ENCODE measurements at places on chromosomes 5 and 9.

DNA sequence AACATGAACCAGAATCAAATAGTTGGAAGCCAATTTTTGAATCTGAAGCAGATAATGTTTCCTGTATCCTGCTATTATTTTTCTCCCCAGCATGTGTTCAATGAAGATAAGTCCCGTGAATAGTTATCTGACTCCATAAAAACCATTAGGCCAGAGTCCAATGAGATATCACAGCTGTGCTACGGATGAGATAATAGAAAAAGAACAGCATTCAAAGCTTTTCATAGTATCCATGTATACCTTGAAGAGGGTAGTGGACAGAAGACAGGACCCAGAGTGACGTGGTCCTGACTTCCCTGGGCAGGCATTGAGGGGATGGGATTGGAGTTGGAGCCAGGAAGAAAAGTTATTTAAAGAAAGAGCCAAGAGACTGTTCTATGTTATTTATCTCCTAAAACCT is 50.7 kb upstream of the C6 start:
- no peak for DNase-seq

GRCh38 chr9:115133649-115134048 is 15.7 kb upstream of the TNC start:
- no peak for DNase-seq

DNA sequence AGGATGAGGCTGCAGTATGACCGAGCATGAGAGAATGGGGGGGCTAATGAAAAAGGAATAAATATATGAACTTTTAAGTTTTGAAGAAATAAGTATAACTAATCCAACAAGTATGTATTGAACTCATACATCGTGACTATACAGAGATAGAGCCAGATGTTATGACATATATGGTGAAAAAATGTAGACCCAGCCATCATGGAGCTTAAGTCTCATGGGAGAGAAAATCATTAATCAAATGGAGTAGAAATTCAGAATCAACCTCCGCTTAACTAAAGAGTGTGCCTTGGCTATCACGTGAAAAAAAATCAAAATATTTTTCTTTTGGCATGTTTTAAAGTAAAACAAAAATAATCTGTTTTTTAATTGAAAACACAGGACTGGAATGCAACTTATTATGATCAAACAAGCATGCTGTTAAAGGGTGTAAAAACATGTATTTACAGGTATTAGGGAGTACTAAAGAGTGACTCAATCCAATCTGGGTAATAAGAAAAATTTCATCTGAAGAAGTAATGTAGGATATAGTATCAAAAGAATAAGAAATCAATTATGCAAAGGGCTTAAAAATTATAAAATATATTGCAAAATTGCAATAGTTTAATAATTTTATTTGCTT is 868.5 kb upstream of the NUDT12 start:
- no peak for DNase-seq

DNA sequence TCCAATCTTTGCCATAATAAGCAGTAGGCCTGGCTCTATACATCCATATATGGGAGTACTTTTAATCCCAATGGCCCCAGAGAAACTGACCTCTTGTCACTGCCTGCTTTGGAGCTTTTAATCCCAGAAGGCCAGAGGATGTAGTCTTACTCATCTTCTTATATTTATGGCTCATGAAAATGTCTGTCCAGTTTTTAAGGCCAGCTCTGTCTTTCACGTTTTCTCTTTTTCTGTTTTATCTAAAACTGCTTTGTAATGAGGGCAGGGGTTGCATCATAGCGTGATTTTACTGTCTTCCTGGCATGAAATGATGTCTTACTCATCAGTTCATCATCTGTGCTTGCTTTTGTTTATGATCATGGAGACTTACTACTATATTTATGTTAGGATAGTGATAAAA is 1094.9 kb downstream of the MAT2B start:
- DNase-seq, result no peak

DNA sequence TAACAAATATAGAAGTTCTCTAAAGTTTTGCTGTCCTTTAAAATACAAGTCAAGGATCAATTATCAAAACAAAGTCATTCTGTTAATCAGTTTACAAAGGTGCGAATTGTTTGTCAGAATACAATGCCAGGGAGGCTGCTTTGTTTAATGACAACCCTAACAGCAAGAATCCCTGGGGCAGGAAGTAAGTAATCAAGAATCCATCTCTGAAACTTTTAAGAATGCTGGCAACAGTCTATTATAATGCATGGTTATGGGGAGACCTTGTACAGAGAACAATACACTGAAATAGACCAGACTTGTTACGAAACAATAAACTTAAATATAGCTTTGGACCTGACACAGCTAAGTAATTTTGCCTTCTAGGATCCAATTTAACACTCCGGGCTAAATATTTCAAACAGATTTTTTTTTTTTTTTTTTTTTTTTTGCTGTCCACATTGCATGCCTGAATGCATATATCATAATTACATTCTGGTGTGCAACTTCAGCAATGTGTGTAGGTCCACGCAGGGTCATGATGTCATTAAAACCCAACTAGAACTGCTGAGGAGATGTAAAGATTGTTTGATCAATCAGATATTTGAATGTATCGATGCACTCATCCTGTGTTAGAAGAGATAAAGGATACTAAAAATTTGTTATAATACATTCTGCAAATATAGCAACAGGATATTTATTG is 421.3 kb downstream of the CETN3 start:
- no peak for DNase-seq

DNA sequence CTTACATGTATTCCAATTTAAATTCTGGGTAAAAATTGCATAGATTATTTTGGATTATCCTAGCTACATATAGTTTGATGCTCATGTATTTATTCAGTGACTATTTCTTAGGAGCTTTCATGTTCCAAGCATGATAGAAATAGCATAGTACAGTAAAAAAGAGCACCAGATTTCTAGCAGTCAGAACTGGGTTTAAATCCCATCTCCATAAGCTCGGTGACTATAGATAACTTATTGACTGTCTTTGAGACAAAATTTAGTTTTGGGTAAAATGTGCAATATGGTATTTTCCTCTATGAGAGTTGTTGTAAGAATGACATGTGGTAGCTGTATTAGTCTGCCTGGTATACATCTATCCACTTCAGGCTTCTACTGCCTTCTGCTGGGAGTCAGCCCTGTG is 889.6 kb downstream of the DTWD2 start:
- DNase-seq, result no peak

DNA sequence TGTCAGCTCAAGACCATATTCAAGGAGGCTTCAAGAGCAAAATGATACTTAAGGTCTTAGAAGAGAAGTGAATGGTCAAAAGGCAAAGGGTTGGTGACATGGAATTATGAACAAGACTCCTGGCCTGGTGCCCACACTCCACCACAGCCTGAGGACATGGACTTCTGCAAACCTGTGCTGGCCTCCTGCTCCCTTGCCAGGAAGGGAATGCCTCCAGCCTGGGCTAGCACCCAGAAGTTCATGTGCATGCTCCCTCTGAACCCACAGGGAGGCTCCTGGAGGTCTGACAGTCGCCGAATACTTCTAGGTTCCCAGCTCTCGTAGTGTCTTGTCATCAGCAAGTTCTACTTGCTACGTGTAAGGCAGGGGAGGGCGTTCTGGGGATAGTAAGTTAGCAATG is 156.7 kb downstream of the FSTL4 start:
- no peak for DNase-seq

GRCh38 chr5:2538169-2538568 is 213.3 kb downstream of the IRX2 start:
- DNase-seq, result peak; percentile 57

DNA sequence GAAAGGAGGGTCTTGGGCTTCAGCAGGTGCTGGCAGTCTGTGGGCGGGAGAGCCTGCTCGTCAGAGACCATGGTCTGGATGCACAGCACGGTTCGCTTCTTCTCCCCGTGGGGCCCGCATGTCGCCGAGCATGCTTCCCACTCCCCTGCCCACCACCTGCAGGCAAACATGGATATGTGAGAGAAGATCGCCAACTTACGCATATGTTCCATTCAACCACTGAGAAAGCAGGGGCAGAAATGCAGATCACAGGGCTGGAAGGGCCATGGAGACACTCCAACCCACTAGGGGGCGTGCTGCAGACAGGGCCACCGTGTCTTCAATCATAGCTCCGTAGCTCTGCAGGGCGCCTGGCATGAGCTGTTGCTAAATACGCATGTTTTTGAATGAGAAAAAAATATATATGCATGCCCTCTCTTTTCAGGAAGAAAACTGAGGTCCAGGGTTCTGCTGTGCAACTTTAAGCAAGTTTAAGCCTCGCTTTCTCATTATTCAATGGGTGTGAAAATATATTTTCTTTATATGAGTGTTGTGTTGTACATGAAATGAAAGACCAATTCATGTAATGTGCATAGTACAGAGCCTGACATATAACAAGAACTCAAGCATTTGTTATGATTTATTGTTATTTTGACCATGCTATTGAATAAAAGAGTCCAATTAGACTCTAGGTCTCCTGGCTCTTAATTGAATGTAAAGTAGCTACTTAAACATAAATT is 148.0 kb downstream of the TARS1 start:
- DNase-seq, result no peak

- no peak for DNase-seq
Measured at GRCh38 chr9:22452415-22453010, 5.9 kb downstream of the DMRTA1 start.

- no peak for DNase-seq
Measured at GRCh38 chr5:98994611-98995010, 65.8 kb upstream of the CHD1 start.

GRCh38 chr9:85117831-85118230 is 448.3 kb downstream of the NTRK2 start:
- no peak for DNase-seq

DNA sequence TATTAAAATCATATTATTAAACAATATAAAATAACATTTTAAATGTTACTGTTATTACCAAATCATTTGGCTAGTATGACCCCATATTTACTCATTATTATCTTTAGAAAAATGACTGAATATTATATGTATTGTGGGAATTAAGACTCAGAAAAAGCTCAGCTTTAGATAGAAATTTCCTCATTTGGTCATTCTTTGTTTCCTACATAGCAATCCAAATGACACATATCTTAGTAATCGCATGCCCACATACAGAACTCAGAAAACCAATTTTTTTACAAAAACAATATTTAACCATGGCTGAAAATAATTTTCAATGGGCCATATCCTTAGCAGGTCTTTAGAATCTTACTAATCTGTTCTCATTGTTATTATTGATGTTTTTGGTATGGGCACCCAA is 53.8 kb upstream of the TSLP start:
- DNase-seq, result no peak
